ENCODE measurements at places on chromosomes 12 and 14. TPM values are rescaled to one million over a fixed set of nuclear protein-coding genes. Genes with fewer than 3 reads are reported as not detected.

BCL11B gene
- polyA plus RNA-seq: 3.6 TPM

DNA sequence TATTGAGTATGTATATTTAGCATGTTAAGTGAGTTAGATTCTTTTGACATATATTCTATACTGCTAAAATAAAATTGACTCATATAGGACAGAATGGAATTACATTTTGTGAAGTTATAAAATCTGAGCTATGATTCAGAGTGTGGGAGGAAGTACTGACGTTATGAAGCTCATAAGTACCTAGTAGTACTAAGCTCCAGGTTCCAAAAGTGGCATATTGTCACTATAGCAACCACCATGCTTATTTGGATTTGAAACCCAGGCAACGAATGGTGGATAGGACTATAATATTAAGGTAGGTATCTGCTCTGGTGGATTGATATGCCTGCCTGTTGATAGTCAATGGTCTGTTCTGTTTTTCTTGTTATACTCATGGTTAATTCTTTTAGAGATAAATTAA lies 2.2 kb upstream of the FBXO33 start:
- DNase-seq: no peak

- DNase-seq: no peak
These were observed 150.9 kb downstream of the EMP1 start for GRCh38 chr12:13347241-13348043.

DNA sequence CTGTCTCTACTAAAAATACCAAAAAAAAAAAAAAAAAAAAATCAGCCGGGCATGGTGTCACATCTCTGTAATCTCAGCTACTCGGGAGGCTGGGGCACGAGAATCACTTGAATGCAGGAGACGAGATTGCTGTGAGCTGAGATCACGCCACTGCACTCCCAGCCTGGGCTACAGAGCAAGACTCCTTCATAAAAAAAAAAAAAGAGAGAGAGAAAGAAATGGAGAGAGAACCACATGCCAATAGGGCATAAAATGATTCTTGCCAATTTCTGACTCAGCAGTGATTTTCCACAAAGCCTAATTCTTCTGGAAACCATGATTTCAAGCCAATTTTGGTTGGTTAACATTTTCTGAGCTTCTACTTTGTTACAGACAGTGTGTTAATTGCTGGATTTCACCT lies 250.4 kb upstream of the SEL1L start:
- no peak for DNase-seq

- no peak for DNase-seq
These were observed 43.1 kb downstream of the GALNT16 start for GRCh38 chr14:69303086-69303485.

CLEC1B gene
- polyA plus RNA-seq: not detected

INHBC gene
- polyA plus RNA-seq: not detected

- DNase-seq: no peak
These were observed 90.3 kb downstream of the PRKAB1 start for GRCh38 chr12:119758234-119758633.

TMED10 gene
- 136 TPM for polyA plus RNA-seq

GRCh38 chr12:12997734-12998133 lies 2.3 kb downstream of the HEBP1 start:
- no peak for DNase-seq

DNA sequence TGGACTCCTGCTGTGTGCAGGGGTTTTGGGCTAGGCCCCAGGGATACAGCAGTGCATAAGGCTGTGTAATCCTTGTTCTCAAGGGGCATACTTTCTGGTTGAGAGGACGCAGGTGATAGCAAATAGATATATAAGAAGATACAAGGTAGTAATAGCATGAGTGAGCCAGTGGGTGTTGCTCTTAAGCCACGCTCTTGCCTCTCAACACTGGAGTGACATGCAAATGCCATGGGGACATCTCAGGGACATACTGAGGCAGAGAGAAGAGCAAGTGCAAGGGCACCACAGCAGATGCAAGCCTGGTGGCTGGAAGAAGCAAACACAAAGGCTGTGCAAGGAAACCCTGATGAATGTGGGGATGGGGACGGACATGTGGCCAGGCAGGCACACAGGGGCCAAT lies 223.3 kb downstream of the CHST11 start:
- no peak for DNase-seq

GRCh38 chr14:59273737-59274136 lies 85.3 kb downstream of the DAAM1 start:
- no peak for DNase-seq

- no peak for DNase-seq
These were observed 98.0 kb downstream of the GCH1 start for GRCh38 chr14:54804538-54805041.

GRCh38 chr12:104792570-104792969 lies 165.5 kb downstream of the SLC41A2 start:
- DNase-seq: peak; percentile 83

- DNase-seq: no peak
These were observed at the start of gene NOXRED1 for GRCh38 chr14:77423423-77423822. Gene NOXRED1 (minus strand): TSS chr14:77423523. CDS start chr14:77422889, 634 bp downstream.

MMP19 gene
- polyA plus RNA-seq: 1.9 TPM

DNA sequence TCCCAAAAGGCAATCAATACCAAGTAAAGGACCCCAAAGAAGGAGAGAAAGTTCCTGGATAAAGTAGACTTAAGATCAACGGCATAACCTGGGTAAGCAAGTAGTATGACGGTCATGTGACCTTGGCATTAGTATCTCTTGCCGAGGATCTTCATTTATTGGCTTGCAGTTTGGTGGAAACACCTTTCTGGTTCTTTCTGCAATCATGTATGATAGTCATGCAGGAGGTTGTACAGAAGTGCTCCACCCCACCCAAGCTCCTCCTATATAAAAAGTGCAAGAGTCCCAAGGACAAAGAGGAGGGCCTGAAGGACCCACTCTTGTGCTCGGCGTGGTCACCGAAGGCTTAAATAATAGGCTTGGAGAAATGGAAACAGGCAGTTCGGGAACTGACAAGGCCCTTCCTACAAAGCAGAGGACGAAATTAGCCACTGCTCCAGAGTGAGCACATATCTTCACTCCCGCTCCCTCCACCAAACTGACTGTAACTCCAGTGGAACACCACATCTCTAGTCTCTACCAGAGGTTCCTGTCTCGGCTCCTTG lies 750 bp downstream of the CS start:
- no peak for DNase-seq

GRCh38 chr12:24696800-24697199 lies 252.1 kb downstream of the BCAT1 start:
- no peak for DNase-seq

KCNH3 gene
- 0.81 TPM for polyA plus RNA-seq

- DNase-seq: no peak
These were observed 161.1 kb downstream of the SUDS3 start for GRCh38 chr12:118537481-118537917.

DNA sequence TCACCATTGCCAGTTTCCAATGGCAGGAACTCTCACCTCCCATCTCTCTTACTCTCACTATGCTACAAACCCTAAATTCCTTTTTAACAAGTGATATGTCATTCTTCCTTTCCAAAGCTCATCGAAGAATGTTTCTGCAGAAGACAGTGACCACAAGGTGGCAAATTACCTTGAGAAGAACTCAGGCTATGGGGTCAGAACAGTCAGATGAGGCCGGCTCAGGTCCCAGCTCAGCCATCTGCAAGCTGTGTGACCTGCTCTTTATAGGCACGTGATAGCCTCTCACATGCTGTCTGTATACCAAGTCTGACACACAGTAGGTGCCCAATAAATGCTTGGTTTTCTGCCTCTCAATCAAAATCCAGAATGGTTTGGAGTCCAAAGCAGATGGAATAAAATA lies 80.7 kb downstream of the FOXN3 start:
- no peak for DNase-seq

DNA sequence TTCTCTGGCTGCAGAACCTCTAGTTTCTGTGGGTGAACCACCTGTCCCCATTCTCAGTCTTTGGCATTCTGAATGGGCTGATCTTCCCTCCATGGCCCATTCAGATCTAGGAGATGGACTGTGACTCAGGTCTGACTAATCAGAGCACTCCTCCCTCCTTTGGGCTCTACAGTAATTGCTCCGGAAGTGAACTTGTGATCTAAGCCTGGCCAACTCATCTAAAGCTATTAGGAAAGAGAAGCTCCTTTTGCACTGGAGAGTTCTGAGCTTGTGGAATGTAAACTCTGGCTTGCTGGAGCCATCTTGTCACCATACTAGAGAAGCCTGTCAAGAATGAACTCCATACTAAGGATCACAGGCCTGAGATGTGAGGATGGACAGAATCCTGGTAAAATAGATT lies 168.2 kb downstream of the SUDS3 start:
- DNase-seq: no peak

GRCh38 chr12:14273913-14274311 lies 91.6 kb upstream of the ATF7IP start:
- DNase-seq: no peak

- DNase-seq: no peak
These were observed 284.7 kb upstream of the PWP1 start for GRCh38 chr12:107400686-107401447.

GRCh38 chr12:41943671-41944070 lies 201.0 kb downstream of the GXYLT1 start:
- no peak for DNase-seq

STON2 gene
- 14.5 TPM for polyA plus RNA-seq

OLR1 gene
- 1.9 TPM for polyA plus RNA-seq

Data from muscle of arm (tissue), 14 donors.